ENCODE measurements at places on chromosomes 6 and 20. TPM values are rescaled to one million over a fixed set of nuclear protein-coding genes. Genes with fewer than 3 reads are reported as not detected.

LINC00237 gene
- not detected for total RNA-seq

ADAM33 gene
- 48.6 TPM for total RNA-seq

WFDC13 gene
- total RNA-seq: not detected

RPP21 gene
- 11.7 TPM for total RNA-seq

TRAPPC3L gene
- not detected for total RNA-seq

NKX2-2 gene
- total RNA-seq: not detected

RBM38 gene
- total RNA-seq: 3.6 TPM

HAO1 gene
- not detected for total RNA-seq

SLC17A5 gene
- total RNA-seq: 18.0 TPM

SPAG4 gene
- total RNA-seq: 17.3 TPM
